ENCODE measurements at places on chromosomes 6 and 20.

- no peak for DNase-seq
These were observed 266.0 kb downstream of the PAX1 start for GRCh38 chr20:21971436-21971835.

- DNase-seq = no peak
These were observed 12.8 kb downstream of the ZDHHC14 start for GRCh38 chr6:157393669-157394327.

DNA sequence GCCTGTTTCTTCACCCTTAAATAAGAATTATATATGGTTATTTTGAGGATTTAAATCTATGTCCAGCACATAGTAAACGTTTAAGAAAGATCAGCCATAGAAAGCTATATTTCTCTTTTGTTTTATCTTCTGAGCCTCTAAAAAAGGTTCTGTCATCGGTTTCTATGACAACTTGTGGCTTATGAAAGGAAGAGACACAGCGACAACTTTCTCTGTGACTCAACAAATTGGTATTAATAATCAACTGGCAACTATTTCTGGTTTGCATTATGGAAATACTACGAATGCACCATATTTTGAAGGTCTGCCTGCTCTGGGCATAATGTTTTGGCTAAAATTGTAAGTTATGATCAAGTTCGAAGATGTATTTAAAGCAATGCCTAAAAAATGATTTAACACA, 751.0 kb downstream of the CD109 start:
- no peak for DNase-seq

GRCh38 chr6:49541210-49541724, 9.2 kb upstream of the C6orf141 start:
- no peak for DNase-seq

GRCh38 chr20:50918403-50918802, 12.8 kb downstream of the ADNP start:
- DNase-seq = no peak
